Lower leg skin (tissue), 4 donors: ENCODE measurements at places on chromosomes 2 and 18. TPM values are rescaled to one million over a fixed set of nuclear protein-coding genes. Genes with fewer than 3 reads are reported as not detected.

DNA sequence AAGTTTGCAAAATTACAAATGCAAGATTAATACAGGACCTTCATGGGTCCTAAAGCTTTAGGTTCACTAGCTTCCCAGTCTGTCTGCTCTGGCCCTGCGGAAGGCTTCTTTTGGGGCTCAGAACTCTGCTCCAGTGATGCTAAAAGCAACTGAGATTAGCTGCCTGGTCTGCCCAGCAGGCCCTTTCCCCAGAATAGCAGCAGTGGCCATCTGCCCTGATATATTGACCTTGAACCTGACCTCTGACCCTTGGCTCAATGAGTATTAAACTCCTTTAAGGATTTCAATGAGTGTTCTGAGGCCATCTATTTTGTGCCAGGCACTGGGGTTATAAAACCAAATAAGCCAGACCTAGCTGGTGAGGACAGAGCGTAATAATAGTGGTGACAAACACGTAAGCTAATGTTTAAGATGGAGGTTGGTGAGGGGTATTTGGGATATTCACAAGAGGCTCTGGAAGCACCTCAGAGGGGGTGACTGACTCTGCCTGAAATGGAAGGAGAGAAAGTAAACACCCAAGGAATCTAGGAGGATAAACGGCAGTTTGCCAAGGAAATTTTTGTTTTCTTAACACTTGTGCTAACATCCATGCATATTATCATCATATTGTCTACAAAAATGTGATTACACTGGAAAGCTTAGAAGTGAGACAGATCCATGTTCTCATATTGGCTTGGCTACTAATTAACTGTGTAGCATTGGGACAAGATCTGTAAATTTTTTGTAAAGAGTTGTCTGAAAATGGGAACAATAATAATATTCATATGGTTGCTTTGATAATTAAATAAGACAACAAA, 50.4 kb upstream of the LCLAT1 start:
- no peak for DNase-seq

- DNase-seq: peak; percentile 94
Observed at GRCh38 chr2:9191041-9191481, 15.6 kb upstream of the ASAP2 start.

GRCh38 chr2:144827404-144827803, 307.5 kb upstream of the ZEB2 start:
- no peak for DNase-seq

GRCh38 chr18:49072940-49073339, 122.2 kb upstream of the SMAD7 start:
- DNase-seq: no peak

The MSGN1 gene
- not detected for total RNA-seq

The STARD6 gene
- total RNA-seq: not detected

DNA sequence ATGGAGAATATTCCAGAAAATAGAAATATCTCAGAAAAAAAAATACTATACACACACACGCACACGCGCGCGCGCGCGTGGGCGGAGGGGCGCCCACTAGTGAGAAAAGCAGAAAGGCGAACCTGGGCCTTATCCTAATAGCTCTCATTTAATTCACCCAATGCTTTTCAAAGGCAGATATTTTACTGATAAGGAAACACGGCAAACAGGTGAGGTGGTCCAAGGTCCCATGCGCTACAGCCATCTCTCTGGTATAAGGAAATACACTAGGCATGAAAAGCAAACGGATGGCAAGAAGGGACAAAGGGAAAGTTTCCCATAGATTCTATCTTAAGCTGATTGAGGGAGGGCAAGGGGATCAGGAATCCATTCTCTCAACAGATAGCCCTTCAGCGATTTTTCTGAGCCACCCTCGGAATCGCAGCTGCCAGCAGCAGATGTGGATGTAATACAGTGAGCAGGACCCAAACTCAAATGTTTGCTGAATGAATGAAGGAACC, 136.7 kb downstream of the TMEM247 start:
- no peak for DNase-seq

GRCh38 chr18:32310774-32311173, 120.9 kb downstream of the MEP1B start:
- DNase-seq: no peak

DNA sequence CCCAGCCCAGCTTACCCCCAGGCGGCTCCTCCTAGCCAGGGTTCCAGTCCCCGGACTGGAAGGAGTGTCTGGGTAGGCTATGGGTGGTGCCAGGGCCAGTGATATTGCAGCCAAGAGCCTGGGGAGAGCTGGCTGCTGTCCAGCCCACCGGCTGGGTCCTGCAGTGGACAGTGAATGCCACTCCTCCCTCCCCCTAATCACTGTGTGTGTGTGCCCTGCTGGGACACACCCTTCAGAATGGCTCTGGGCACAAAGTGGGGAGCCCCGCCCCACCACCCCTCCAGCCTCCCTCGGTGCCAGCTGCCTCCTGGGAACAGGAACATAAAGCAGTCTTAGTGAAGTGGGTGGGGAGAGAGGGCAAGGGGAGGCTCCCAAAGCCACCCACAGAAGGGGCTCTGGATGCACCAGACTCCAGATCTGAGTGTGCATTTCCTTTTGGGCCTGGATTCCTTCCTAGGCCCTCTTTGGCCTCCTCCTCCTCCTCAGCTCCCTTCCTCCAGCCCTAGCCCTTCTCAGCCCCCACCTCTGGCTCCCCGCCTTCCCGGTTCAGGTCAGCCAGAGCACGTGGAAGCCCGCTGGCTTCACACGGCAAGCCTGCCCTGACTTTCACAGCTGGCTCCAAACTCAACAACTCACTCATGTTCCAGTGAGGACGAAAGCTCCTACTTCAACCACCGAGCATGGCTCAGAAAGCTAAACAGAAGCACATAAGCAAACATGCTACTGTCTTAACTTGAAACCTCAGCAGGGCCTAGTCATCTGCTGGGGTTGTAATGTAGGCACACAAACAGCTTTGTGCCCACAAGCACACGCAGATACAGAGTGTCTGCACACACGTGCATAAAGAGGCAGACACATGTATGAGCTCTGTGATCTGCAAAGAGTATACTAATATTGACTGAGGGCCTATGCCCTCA, 209.2 kb upstream of the SMAD2 start:
- peak; percentile 51 for DNase-seq

DNA sequence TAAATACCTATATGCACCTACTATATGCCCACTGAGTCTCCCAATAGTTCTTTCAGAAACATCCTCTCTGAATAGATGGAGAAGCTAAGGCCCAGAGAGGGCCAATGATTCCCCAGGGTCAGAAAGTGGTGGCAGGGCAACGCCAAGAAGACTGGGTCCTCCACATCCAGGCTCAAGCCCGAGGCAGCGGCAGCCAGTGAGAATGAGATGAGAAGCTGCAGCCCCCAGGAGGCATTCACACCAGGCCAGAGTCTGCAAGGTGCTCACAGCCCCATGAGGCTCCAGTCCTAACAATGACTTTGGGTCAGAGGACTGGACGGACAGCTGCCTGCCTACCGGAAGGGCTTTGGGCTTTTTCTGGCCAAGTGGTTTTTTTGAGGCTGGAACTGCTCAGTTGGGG, 3.5 kb downstream of the TEX261 start:
- DNase-seq: peak; percentile 7

The RAD51AP2 gene
- total RNA-seq: 0.23 TPM

DNA sequence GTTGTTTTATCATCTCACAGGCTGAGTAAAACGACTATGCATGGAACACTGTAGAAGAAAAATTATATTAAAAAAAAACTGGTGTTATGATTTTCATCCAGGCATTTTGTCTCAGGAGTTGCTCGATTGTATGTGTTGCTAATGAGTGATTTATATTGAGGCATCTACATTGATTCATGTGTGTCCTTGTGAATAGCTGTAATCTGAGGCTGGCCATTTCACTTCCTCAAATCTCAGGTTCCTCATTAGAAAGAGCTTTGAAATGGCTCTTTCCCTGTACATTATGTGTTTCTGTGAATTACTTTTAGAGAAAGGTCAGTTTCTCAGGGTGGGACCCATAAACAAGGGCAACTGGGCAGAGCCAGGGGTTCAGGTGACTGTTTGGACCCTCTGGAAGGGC, 2.3 kb downstream of the IL18R1 start:
- DNase-seq: no peak

DNA sequence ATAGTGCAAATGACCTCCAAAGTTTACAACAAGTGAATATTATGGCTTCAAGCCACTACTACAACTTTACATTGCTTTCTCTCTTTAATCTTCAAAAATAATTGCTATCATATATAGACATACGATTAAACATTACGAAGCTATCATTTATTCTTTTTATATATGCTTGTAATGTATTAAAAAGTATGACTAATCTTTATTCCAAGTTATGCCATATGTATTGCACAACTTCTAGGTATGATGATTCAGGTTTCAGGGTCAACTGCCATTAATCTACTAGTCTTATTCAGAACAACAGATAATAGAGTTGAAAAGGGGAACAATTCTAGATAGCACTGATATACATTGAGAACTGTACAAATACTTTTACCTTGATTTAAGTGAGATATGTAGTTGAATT, 506.2 kb upstream of the TMEFF2 start:
- DNase-seq: no peak

DNA sequence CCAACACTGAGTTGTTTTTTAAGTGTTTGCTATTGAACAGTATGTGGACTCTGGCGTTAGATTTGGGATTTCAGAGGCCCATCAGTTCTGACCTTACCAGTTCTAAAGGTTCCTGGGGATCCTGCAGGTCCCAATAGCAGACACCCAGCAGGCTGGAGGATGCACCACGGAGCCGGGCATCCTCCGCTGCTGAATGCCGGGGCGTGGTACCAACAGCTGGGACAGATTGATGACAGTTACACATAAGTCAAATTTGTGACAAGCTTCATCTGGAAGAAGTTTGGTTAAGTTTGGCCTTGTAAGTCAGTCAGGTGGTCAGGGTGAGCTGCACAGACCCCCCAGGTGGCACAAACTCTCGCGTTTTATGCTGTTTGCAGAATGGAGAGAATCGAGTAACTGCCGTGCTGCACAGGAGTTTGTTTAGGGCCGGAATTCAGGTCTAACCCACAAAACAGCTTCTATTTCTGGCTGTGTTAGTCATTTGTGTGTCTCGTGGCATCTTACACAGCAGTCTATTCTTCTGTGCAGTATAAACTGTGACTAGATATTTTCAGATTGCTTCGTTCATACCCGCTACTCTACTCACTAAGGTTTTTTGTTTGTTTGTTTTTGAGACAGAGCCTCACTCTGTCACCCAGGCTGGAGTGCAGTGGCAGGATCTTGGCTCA, 19.2 kb downstream of the CTDP1 start:
- DNase-seq: no peak

DNA sequence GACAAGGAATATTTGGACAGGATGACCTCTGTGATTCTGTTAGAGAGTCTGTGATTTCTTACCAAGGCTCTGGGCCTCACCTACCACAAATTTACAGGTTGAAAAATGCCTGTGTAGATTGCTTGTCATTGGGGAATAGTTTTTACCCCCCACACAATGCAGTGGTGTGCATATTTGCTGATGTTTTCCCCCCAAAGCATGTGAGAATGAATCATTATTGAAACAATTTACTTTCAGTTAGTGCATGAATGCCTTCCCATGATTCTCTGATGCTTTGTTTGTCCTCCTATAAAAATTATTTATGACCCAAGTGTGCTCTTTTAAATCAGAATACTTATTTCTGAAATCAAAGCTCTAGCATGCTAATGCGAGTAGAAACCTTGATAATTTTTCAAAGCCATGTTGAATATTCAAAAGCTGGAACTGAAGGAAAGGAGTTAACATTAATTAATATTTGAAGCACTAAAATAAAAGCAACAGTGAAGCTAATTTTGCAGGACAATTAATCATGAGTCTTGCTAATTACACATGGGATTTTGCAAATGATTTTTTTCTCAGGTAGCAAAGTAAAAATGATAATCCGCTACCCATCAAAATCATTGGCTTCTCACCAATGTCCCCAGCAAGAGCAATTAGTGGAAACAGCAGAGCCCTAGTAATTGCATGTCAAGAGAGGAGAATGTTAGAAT, 361.2 kb upstream of the HNRNPA3 start:
- DNase-seq: no peak

The LYG2 gene
- not detected for total RNA-seq

DNA sequence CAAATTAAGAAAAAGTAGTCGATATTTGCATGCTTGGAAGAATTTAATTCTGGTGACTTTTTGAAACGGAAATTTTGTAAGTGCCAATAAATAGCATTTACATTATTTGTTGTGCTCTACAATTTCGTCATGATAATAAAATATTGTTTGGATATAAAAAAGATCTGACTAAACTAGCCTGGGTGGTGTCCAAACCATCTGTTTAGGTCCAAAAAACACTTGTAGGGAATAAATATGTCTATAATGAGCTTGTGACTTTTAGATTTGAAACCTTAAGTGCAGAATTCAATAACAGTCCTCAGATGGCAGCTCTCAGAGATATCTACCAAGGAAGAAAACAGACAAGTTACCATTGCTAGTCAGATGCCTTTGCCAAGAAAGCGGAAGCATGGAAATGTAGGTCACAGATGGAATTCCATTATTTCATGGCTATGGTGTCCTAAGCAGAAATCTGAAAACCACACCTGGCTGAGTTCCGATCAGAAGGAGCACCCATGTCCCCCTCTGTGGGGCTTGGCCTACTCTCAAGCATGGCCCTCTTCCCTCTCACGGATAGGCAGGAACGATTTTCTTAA, 731.1 kb downstream of the RNF144A start:
- DNase-seq: no peak

- DNase-seq: peak; percentile 91
Observed at GRCh38 chr2:38720613-38721241, 30.4 kb downstream of the SRSF7 start.

The RAB6C gene
- total RNA-seq: not detected

The LCT gene
- 0.03 TPM for total RNA-seq

- DNase-seq: no peak
Observed at GRCh38 chr2:113266431-113266830, 12.3 kb downstream of the PAX8 start.

- DNase-seq: no peak
Observed at GRCh38 chr2:120441744-120442471, 96.0 kb downstream of the INHBB start.

DNA sequence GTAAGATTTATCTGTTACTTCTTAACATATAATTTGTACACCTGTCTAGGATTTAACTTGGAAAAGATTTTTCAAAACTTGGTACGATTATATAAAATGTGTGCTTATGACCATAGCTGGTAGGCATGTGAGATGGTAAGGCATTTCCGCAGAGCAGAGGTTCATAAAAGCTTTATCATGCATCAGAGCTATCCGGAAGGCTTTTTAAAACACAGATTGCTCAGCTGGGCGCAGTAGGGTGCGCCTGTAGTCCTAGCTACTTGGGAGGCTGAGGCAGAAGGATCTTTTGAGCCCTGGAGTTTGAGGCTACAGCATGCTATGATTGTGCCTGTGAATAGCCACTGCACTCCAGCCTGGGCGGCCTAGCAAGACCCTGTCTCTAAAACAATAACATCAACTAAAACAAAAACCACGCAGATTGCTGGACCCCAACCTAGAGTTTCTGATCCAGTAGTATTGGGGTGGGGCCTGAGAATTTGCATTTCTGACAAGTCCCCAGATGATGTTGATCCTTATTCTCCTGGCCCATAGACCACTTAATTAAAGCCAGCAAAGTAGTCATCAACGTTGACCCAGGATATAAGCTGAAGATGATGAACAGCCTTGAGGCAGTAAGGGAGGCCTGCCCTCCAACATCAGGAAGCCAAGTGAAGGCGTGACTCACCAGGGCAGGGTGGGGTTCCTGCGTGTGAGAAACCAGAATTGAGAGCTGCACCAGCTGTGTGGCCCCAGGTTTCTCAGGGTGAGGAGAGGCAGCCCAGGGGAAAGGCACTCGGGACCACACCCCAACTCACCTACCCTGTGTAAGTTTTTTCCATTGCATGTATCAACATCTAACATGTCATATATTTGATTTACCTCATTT, 21.6 kb upstream of the SLC20A1 start:
- peak; percentile 68 for DNase-seq

- DNase-seq: no peak
Observed at GRCh38 chr2:108958002-108958401, 31.0 kb downstream of the EDAR start.
